Esophagus squamous epithelium (tissue), 5 donors: ENCODE measurements at places on chromosomes 7 and 10. TPM values are rescaled to one million over a fixed set of nuclear protein-coding genes. Genes with fewer than 3 reads are reported as not detected.

The C10orf62 gene
- total RNA-seq = not detected

DNA sequence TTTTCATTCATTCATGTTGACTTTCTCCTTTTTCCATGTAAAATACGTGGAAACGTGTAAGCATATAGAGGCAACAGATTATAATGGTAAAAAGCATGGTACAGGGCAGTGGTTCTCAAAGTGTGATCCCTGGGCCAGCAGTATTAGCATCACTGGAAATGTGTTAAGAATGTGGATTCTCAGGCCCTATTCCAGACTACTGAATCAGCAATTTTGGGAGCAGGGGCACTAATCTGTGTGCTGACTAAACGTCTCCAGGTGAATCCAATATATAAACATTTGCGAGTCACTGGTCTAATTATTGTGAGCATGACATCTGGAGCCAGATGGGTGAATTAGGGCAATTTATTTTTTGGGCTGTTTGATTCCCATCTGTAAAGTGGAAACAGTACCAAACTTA, 5.1 kb upstream of the GPR158 start:
- DNase-seq = no peak

The GIMAP1 gene
- total RNA-seq = 3.8 TPM

DNA sequence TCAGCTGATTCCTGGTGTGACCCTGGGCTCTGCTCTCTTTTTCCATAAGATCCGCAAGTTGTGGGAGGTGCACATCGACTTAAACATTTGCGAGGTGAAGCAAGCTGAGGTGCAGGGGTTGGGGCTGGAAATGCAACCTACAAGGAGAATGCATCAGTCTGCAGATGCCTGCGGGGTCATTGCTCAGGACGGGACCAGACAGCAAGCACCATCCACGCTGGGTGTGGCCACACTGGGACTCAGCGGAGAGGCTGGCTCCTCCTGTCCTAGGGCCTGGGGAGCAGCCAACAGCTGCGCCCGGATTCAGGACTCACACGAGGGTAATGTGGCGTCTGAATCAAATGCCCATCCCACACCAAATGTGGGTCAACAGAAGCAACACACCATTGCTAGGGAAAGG, 33.8 kb downstream of the STK32C start:
- DNase-seq = no peak

GRCh38 chr7:110591341-110591740, 499.6 kb upstream of the LRRN3 start:
- DNase-seq = no peak

- no peak for DNase-seq
Observed at GRCh38 chr7:134075799-134076198, 51.3 kb upstream of the LRGUK start.

GRCh38 chr10:49298983-49299815, at the start of gene C10orf71:
C10orf71 (plus strand) TSS chr10:49299170; CDS start chr10:49322546, 23,376 bp downstream.
- DNase-seq = no peak

DNA sequence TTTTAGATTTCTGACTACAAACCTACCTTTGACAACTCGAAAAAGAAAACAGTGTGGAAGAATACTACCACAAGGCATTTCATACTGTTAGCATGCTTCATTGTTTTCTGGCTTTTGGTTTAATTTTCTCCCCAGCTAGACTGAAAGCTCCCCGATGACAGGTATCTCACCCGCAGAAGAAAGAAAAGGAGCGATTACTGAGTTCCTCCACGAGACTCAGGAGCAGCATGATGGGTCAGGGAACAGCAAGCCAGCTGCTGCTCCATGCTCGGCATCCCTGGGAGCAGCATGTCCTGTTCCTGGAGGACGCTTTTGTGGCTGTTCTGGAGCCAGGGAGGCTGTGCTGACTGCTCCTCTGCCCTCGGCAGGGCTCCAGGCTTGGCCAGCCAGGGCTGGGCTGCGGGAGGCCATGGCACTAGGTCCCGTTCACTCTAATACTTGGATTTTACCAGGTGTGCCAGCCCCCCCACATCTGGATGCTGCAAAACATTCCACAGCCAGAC, 133.4 kb downstream of the PRKAG2 start:
- DNase-seq = no peak

- no peak for DNase-seq
Observed at GRCh38 chr10:25180801-25181200, 6.0 kb downstream of the GPR158 start.

GRCh38 chr10:124150807-124151417, 57.5 kb upstream of the CHST15 start:
- DNase-seq = no peak

DNA sequence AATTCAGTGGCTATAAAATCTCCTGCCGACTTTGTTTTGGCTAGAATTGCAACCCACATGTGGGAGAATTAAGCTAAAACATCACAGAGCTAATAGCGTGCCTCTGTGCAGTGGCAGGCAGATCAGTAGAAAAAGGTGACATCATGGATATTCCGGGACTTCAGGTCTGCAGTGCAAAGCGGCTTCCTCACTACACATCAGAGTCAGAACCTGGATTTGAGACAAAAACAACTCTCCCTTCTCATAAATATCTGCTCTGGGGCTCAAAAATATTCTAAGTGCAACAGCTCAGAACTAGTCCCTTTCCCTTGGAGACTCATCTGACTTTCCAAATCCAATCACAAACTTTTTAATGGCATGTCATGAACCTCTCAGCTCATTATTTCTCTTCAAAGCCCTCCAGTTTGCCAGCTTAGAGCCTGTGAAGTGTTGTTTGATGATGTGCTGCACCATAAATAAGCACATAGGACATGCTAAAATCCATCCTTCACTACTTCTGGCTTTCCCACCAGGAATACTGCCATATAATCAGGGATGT, 337.1 kb downstream of the RNLS start:
- no peak for DNase-seq

The SEMA3E gene
- 2.7 TPM for total RNA-seq

The LIPJ gene
- not detected for total RNA-seq

DNA sequence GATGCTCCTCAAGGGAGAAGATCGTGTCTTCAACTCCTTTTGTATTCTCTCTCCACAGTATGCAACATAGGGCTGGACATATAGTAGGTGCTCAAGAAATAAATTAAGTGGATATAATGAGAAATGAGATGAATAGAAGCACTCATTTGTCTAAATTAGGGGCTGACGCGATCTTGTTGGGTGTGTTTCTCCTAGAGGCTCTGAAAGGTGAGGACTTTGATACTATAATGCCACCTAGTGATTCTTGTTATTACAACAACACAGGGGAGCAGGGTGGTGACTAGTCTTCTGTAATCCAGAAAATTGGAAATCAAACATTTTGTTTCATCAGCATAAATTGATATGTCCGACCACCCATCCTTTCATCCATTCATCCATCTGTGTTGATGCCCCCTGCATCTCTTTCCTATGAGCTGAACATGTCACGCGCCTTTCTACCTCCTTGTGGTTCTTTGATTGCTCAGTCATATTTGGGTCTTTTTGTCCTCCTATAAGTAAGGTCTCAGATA, 3.5 kb upstream of the CFAP58 start:
- no peak for DNase-seq

DNA sequence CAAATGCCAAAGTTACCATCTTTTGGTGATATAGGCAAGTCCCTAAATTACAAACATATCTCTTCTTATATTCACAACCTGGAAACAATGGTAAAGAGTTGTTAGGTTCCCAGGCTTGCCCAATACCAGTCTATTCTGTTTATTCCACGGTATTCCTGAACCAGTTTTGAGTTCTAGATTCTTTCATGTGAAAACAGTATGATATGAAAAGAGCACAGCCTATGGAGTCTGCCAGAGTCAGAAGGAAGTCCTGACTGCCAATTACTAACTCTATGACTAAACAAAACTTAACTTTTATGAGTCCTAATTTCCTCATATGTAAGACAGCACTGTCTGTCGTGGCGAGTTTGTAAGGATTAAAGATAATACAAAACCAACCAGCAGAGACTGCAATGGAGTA, 5.6 kb downstream of the ABI1 start:
- DNase-seq = no peak

- no peak for DNase-seq
Observed at GRCh38 chr7:38049679-38050078, 128.4 kb upstream of the STARD3NL start.

The OR2A12 gene
- total RNA-seq = not detected

GRCh38 chr10:703118-703517, 13.7 kb upstream of the DIP2C start:
- no peak for DNase-seq

DNA sequence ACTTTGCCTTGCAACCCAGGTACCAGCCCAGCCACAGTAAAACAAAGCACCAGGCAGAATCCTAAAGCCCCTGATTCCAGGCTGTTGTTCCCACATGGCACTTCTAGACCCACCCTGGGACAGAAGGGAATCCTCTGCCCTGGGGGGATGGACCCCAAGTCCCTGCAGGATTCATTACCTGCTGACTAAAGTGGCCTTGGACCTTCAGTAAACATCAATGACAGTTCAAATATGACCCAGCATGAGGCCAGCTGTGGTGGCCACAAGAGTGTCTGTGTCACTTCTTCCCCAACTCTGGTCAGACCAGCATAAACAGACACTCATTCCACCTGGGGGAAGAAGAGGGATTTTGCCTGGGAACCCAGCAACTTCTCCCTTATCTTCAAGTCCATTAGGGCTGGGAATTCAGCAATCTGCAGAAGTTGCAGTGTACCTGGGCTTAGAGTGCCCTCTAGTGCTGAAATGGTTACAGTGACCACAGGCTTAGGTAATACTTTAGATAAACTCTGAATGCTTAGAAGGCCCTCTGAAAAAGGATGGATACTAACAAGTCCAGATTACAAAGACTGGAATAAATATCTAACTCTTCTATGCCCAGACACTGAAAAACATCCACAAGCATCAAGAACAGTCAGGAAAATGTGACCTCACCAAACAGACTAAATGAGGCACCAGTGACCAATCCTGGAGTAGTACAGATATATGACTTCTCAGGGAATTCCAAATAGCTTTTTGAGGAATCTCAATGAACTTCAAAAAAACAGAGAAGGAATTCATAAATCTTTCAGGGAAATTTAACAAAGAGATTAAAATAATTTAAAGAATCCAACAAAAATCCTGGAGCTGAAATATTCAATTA, 108.5 kb upstream of the TMEM168 start:
- DNase-seq = no peak

DNA sequence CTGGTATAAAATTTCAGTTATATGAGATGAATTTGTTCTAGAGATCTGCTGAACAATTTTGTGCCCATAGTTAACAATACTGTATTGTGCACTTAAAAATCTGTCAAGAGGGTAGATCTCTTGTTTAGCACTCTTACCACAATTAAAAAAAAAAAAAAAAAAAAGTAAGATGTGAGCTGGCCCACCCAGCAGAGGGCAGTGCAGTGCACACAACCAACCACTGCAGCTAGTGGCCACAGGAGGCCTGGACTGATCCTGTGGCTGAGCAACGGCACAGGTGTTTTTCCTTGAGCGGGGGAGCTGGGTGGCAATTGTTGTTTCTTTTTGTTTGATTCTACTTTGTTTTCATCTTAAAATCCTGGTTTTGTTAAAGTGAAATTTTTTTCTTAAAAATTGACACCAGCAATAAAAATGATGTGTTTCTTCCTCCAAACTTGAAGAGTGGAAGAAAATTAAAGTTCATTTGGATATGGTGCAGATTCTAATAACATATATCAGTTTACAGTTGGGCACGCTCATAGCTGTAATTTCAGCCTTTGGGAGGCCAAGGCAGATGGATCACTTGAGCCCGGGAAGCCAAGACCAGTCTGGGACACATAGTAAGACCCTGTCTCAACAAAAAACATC, 171.1 kb upstream of the TBX20 start:
- no peak for DNase-seq

- DNase-seq = no peak
Observed at GRCh38 chr10:130742941-130743675, 568.4 kb downstream of the TCERG1L start.

GRCh38 chr7:9921326-9921725, 1052.3 kb upstream of the PHF14 start:
- DNase-seq = no peak

The PNLIPRP1 gene
- total RNA-seq = not detected

The ZNF727 gene
- 0.29 TPM for total RNA-seq

The CDK14 gene
- 2.1 TPM for total RNA-seq

DNA sequence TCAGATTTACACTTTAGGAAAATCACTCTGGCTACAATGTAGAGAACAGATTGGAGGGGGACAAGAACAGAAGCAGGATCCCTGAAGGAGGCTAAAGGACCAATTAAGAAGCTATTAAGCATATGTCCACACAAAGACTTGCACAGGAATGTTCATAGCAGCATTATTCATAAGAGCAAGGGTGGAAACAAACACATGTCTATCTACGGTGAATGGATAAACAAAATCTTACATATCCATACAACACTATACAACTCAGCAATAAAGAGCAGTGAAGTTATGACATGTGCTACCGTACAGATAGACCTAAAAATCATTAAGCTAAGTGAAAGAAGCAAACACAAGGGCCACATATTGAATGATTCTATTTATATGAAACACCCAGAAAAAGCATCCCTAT, 10.4 kb downstream of the CHCHD3 start:
- DNase-seq = no peak

- no peak for DNase-seq
Observed at GRCh38 chr10:10551596-10552301, 465.9 kb upstream of the CELF2 start.

DNA sequence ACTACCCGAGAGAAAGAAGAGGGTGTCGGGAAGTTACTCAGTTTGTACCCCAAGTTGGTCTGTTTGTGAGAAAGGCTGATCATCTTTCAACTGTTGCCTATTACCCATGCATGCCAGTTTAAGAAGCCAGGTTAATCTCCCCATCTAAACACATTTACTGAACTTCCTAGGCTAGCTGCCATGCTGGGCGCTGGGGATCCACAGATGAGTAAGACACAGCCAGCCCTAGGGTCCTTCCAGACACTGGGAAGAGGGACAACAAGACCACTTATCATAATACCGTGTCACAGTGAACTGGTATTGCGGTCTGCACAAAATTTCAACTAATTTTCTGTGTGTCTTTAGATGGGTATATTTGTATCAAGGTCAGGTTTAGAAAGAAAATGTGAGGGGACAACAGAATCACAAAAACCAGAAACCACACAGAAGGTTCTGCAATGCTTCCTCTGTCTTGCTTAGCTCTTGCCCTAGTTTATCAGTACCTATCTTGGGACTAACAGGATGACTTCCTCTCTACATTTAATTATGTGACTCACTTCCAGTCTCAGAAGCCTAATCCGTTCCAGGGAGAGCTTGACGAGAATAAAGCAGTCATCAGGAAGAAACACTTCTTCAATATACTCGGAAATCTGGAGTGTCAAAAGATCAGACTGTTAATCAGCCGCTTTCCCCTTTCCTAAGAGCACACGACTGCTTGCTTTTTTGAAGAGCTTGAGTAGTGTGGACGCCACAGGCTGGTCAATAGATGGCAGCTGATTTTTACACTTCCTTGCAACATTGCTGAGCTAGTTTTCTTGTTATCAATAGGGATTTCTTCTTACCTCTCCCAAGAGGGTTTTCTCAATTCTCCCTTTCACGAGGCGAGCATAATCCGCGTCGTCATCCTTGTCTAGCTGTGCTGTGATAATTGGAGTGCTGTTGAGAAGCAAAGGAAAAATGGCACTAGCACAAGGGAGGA, 45.7 kb downstream of the POLR3A start:
- DNase-seq = no peak

GRCh38 chr7:138091032-138091431, 14.8 kb downstream of the AKR1D1 start:
- no peak for DNase-seq
